ENCODE measurements at places on chromosomes 5 and 9.

DNA sequence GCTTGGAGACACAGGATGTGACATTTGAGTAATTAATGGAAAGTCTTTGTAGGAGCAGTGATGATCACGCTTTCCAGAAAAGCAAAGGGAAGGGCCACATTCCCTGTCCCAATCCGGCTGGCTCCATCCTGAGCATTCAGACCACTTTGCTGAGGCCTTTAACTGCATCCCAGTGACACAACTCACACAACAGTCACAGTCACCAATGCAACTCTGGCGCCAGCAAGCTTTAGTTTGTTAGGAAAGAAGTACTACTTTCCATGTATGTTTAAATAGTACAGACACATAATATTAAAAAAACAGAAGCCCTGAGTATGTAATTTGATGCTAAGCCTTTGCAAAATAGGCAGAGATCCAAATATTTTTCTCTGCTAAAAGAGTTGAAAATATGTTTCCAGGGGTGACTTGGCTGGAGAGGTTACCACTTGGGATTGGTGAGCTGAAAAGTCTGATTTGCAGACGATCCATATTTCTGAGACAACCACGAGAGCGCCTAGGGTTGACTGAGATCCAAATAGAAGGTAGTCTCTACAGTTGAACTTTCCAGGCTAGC is 31.7 kb upstream of the GAS1 start:
- no peak for DNase-seq

DNA sequence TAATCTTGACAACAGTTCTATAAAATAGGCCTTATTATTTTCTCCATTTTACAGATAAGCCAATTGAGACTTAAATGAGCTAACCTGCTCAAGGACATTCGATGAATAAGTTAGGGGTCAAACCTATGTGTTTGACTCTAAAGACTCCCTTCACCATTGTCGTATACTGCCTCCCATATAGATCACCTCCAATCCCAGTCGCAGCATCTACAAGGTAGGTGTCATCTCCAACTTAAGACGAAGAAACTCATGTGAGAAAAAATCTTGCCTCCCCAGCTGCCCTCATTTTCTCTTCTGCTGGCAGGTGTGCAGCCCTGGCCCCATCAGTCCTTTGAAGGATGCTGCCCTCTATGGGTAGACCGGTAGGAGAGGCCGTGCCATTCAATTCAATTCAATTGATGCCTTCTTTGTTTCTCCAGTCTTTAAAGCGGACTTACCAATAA is 75.2 kb upstream of the SMARCA2 start:
- no peak for DNase-seq

- no peak for DNase-seq
Observed at GRCh38 chr5:136055612-136056309, 27.0 kb downstream of the TGFBI start.

DNA sequence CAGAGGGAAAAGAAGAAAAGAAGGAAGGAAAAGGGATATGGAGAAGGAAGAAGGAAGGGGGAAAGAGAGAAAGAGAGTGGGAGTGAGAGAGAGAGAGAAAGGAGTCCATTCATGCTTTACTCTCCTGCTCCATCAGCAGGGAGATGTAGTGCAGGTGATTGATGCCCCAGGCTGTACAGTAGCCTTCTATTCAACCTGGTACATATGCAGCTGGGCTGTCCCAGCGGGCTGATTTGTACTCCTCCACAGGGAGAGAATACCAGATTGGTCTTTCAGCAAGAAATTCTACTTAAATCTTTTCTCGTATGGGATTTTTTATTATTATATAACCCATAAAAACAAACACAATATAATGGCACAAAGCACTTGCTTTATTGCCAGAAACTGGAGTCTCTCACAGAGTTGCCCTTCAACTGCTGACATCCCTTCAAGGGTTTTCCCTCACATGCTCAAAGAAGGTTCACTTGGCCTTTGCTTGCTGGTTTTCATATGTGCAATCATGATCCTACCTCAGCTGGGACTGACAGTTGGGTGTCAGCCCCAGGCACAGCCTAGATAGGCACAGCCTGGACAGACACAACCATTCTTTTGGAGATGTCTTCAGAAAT is 380.1 kb upstream of the RIOK2 start:
- no peak for DNase-seq

GRCh38 chr5:180495991-180496741 is 2.0 kb downstream of the CNOT6 start:
- no peak for DNase-seq

DNA sequence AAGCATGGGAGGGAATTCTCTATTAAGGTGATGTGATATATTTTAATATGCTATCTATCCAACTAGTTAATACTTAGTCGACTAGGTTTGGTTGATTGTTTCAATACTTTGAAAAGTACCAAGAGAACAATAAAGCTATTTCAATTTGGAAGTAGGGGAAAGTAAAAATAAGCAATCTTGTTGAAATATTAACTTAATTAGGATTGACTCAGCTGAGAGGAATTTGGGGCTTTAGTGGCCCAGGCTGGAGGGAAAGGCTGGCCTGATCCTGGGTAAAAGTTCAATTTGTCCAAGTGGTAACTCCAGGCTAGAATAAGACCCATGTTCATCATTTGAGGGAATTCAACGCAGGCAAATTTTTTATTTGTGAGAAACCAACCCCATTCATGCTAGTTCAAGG is 48.6 kb downstream of the NMUR2 start:
- no peak for DNase-seq

GRCh38 chr5:93593476-93594131 is 10.6 kb downstream of the NR2F1 start:
- no peak for DNase-seq

DNA sequence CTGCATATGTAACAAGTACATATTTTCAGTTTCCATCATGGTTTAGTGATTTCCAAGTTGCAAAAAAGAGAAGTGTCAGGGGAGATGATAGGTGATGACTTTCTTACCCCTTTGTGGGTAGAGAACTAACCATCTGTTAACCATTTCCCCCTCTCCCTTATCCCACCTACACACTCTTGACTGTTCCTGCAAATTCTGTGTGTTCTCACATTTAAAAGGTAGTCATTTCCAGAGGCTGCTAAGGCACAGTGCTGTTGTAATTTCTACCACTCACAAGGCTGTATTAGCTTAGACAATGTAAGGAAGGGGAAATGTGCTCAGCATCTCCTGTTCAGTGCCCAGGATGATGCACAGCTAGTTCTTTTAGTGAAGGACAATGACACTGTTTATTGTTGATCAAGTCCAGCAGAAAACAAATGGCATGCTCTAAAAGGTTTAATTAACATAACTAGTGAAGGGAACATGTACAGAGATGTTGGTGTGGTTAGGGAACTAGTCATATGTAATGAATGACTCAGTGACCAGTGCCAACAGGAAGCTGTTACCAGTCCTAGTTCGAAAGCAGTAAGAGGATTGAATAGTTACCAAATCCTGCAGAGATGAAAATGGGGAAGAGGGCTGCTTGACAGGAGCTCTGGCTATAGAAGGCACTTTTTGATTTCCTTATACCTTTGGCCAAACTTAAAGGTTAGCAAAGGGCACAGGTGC is 165.1 kb downstream of the PLK2 start:
- no peak for DNase-seq

DNA sequence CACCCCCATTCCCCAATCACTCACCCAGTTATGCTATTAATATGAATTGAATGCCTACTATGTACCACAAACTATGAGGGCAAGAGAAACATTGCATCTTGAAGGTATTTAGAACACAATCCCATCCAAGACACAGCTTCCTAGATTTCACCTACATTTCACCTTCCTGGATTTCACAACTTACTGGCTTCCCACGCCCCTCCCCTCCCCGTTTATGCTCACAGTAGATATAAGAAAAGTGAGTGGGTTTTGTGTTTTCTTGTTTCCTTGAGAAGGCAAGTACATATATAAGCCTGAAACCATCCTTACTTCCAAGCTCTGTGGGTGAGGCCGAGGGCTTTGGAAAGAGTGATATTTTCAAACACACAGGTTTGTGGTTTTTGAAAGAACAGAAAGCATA is 465.0 kb downstream of the BNC2 start:
- DNase-seq: no peak

GRCh38 chr5:52334367-52334766 is 453.3 kb upstream of the ITGA1 start:
- no peak for DNase-seq

GRCh38 chr5:91956738-91957137 is 573.6 kb upstream of the ARRDC3 start:
- DNase-seq: no peak

DNA sequence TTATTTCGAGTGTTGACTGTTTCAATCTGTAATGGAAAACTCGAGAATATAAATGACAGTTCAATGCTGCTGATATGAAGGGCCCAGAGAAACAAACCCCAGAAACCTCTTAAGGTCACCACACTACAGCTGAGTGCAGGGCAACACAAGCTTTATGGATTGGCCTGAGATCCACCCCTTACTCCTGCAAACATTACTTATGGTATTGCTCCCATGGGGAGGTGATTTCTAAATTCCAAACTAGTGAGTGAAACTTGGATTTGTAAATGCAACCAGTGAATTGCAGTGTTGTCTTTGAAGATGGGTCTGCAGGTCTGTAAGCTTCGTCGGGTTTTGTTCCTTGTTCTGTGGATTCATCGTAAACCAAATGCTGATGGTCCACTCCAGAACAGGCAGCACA is 85.4 kb downstream of the NTRK2 start:
- DNase-seq: no peak

All from T-cell (primary cell).